ENCODE measurements at places on chromosomes 7 and 10.
A peak's percentile ranks its signal among the peaks of the same experiment; 100 is the strongest.

DNA sequence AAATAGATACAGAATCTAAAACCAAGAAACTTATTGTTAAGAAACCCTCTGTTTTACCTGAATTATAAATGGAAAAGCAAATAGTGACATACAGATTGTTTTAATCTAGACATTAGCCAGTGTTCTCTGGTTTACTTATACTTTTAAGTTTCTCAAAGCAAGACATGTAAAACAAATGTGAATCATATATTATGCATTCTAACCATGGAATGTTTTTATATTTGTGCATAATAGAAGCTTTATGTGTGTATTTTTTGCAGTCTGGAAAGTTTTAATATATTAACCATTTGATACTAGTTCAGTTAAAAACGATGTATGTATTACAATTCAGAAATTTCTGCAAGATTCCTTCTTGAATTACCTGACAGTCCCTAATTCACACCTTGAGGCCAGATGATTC lies 150.6 kb upstream of the TMEM72 start:
- DNase-seq = no peak

- DNase-seq = no peak
Measured at GRCh38 chr7:9657257-9657656, 1223.8 kb downstream of the NXPH1 start.

GRCh38 chr10:130487566-130487965 lies 351.4 kb downstream of the GLRX3 start:
- no peak for DNase-seq

GRCh38 chr7:7695111-7695817 lies 23.1 kb downstream of the RPA3 start:
- DNase-seq = no peak

- no peak for DNase-seq
Measured at GRCh38 chr10:49162761-49163310, 25.4 kb downstream of the TMEM273 start.

DNA sequence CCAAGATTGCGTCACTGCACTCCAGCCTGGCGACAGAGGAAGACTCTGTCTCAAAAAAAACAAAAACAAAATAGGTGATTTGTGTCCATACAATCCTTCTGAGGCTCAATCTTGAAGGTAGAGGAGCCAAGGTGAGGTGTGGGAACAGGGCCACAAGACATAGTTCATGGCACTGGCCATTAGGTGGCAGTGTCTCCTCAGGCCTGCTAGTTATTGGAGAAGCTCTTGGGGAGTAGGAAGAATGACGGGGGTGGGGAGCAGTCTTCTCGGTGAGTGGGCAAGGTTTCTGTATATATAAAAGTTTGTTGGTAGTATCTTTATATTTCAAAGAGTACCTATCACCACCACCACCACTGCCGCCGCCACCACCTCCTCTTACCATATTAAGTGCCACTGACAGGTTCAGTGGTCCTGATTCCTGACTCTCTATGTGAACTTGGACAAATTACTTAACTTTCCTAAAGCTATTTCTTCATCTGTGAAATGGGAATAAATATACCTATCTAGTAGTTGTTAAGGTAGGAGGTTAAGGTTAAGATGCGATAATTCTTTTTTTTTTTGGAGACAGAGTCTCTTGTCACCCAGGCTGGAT lies 24.0 kb downstream of the CCSER2 start:
- peak; percentile 52 for DNase-seq

- DNase-seq = no peak
Measured at GRCh38 chr7:79307376-79307775, 146.1 kb downstream of the MAGI2 start.

GRCh38 chr7:155001756-155002410 lies 1.0 kb downstream of the PAXIP1 start:
- no peak for DNase-seq

DNA sequence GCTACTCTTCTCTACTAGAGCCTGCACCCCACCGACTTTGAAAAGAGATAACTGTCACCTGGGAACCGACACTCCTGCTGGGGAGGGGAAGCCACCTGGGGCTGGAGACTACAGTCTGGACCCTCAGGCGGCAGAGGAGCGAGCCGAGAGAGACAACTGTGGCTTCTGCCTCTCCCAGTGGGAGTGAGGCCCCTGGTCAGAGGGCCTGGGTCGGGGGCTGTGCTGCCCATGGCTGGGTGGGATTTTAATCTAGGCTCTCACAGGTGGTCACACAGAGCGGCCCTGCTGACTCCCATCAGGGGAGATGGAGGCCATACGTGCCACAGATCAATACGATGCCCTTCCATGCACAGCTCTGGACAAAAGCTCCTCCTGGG lies 372.1 kb downstream of the DNAJB6 start:
- DNase-seq = no peak
